Psoas muscle (tissue), 8 donors: ENCODE measurements at places on chromosomes 13 and 19.
A peak's percentile ranks its signal among the peaks of the same experiment; 100 is the strongest.

GRCh38 chr13:73698859-73699258 is 435.3 kb downstream of the KLF12 start:
- no peak for DNase-seq

DNA sequence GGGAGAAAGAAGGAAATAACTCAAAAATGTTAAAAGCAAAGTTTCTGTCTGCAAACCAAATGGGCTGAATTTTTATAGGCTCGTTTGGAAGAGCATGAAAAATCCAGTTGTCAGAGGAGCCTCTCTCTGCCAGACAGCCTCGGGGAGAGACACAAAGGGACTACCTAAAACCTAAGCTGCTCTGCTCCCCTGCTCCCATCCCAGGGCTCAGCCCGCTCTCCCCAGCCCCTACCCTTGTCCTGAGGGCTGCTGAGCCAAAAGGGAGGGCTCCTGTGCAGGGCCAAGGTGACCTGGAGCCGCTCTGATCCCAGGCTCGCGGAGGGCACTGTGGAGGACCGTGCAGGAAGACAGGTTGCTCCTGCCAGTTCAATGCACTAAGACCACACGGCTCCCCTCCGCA is 96.7 kb upstream of the UQCRFS1 start:
- DNase-seq: no peak

DNA sequence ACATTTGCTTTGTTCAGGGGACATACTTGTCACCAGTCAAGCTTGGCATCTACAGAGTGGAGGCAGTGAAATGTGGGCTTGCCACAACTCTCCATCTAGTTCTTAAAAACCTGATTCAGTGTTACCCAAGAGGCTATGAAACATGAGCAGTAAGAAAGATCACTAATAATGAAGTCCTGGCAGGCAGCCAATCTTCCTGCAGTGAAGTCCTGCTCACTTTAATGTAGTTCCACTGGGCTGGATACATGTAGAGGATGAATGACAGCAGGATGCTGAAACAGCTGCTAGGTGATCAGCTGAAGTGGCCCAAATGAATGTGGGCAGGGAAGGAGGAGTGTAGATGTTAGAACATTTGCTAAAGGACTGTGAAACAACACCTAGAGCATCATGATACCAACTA is 1213.1 kb downstream of the OLFM4 start:
- DNase-seq: no peak

DNA sequence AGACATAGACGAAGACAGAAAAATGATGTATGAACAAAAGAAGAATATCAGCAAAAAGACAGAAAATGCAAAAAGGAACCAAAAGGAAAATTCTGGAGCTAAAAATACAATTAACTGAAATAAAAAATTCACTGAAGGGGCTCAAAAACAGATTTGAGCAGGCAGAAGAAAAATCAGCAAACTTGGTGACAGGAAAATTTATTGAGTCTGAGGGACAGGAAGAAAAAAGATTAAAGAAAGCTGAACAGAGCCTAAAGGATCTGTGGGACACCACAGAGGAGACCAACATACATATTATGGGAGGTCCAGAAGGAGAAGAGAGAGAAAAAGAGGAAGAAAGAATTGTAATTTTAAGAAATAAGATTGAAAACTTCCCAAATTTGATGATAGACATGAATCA is 7.4 kb upstream of the LSR start:
- DNase-seq: no peak

DNA sequence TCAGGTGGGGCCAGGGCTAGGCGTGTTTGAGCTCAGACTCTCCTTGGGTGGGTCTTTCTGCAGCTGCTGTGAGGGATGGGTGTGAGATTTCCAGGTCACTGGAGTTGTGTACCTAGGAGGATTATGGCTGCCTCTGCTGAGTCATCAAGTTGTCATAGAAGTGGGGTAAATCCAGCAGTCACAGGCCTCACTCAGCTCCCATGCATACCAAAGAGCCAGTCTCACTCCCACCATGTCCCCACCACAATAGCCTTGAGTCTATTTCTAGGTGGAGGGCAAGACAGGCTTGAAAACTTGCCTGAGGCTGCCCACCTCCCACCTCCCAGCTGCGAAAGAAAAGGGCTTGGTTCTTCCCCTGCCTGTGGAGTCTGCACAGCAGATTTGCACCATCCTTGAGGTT is 194.0 kb upstream of the PCDH17 start:
- no peak for DNase-seq

DNA sequence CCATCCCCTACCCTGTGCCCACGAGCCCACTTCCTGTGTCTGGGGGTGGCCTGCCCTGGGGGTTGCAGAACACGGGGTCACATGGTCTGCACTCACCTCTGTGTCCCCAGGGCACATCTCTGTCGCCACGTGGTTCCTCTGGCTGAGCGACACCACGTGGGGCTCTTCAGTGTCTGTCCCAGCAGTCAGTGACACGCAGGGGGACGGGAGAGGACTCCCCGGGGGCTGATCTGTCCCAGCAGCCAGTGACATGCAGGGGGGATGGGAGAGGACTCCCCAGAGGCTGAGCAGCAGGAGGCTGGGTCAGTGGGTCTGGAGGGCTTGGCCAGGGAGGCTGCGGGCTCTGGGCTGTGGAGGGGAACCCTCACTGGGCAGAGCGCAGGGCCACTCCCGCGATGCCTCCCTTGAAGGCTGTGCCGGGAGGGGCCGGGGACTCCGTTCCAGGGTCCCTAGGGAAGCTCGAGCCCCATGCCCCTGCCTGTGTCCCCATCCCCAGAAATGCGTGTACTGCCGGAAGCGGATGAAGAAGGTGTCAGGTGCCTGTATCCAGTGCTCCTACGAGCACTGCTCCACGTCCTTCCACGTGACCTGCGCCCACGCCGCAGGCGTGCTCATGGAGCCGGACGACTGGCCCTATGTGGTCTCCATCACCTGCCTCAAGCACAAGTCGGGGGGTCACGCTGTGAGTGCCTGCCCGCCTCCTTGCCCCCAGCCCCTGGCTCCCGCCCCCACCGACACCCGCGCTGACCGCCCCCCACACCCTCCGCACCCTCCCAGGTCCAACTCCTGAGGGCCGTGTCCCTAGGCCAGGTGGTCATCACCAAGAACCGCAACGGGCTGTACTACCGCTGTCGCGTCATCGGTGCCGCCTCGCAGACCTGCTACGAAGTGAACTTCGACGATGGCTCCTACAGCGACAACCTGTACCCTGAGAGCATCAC is 174.8 kb downstream of the KDM4B start:
- DNase-seq: peak; percentile 48
